ENCODE measurements at places on chromosomes 12 and 14. TPM values are rescaled to one million over a fixed set of nuclear protein-coding genes. Genes with fewer than 3 reads are reported as not detected.

CLEC4D gene
- total RNA-seq = not detected

GSC gene
- not detected for total RNA-seq

KRT80 gene
- total RNA-seq = 7.2 TPM

LYZ gene
- not detected for total RNA-seq

OVCH1 gene
- under 0.01 TPM for total RNA-seq

KRT6C gene
- total RNA-seq = not detected

NFYB gene
- total RNA-seq = 28.5 TPM

RPGRIP1 gene
- not detected for total RNA-seq

CD163L1 gene
- 7.8 TPM for total RNA-seq

CNTN1 gene
- 0.13 TPM for total RNA-seq

ACOT4 gene
- 0.66 TPM for total RNA-seq

BCDIN3D gene
- 3.3 TPM for total RNA-seq

All from thoracic aorta endothelial cell (primary cell).